ENCODE measurements at places on chromosomes 1 and 21. TPM values are rescaled to one million over a fixed set of nuclear protein-coding genes. Genes with fewer than 3 reads are reported as not detected.

Gene NBPF3
- total RNA-seq = 4.6 TPM

DNA sequence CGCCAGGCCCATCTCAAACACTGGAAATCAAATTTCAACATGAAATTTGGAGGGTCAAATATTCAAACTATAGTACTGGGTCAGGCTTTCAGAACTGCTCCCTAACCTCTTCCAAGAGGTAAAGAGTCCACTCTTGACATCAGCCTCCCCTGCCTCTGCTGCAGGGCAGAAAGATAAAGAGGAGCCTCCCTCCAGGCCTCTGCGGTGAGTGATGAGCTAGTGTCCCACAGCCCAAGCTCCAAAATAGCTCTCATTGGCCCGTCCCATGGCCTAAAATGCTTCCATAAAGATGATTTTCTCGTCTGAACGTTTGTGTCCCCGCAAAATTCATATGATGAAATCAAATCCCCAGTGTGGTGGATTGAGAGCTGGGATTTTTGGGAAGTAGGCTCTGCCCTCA is 33.7 kb upstream of the CCSAP start:
- no peak for DNase-seq

Gene MCOLN2
- total RNA-seq = 2.5 TPM

Gene OR2L5
- total RNA-seq = not detected

Gene TGFB2
- total RNA-seq = 35.7 TPM

DNA sequence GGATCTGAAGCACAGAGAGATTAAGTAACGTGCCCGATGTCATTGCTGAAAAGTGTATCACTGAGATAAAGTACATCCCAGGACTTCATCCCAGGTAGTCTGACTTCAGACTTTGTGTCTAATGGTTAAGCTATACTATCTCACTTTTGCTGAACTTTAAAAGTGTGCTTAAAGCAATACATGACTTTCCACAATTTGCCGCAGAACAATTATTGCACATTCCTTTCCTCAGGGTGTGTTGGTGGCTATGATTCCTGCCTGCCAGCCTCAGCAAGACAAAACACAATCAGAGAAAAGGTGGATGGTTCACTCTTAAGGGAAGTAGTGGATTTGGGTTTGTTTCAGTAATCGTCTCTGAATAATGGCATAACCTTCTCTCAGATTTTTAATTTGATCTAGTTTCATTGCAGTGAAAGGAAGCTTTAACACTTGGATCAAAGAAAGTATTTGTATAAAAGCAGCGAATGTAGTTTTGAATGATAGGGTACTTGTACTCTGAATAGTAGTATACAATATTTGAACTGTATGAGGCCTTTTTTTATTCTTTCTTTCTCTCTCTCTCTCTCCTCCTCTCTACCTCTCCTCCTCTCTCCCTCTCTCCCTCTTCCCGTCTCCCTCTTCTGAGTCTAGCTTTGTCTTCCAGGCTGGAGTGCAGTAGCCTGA is 47.0 kb downstream of the CNST start:
- no peak for DNase-seq

DNA sequence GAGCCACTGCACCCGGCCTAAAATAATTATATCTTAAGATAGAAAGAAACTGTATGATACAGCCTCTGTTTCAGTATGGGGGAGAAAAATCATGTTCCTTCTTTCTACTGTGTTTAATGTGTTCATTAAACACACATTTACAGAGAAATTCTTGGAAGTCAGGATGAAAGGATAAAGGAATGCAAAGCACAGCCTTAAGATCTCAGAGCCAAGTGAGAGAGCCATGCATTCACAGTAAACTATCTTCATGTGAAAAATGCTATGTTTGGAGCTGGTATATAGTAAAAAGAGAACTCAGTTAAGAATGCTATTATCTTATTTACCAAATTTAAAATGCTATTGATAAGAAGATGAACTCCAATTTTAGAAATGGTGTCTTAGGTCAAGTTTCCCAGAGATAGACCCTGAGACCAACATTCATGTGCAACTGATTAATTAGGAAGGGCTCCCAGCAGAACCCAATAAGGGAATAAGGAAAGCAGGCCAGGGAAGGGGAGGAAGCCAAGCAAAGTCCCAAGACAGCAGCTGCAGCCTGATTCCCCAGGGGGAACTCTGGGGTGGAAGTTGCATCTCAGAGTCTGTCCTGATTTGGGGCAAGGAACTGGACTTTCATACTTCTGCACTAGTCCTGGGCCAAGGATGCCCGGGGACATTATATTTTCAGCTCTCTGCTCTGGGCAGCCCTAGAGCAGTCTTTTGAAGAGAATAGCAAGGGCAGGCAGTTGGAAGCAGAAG is 130.0 kb upstream of the ZNF648 start:
- DNase-seq = no peak

GRCh38 chr1:9438431-9439073 is 100.7 kb upstream of the SLC25A33 start:
- DNase-seq = peak; percentile 99

GRCh38 chr1:43644558-43644957 is 5.4 kb upstream of the KDM4A start:
- DNase-seq = no peak

GRCh38 chr1:197343663-197344273 is 75.7 kb downstream of the CRB1 start:
- DNase-seq = no peak

- DNase-seq = no peak
These were observed 276.8 kb upstream of the C1orf174 start for GRCh38 chr1:4176841-4177240.

Gene LHX8
- total RNA-seq = not detected

Gene CDK18
- total RNA-seq = 4.6 TPM

DNA sequence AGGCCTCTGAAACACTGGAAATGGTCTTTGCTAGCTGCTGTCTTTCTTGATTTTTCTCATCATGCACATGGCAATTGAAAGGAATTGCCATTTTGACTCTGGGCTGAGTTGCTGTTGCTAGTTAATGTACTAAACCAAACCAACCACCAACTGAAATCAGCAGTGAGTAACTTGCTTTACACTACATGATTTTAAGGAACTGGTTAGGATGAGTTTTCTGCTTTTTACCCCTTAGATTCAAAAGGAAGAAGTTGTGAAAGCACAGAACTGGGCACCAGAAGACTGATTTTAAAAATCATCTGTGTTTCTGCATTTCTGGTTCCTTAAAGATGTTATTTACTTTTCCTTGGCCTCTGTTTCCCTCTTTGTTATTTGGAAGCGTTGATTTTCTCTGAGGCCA is 361.9 kb downstream of the HLX start:
- DNase-seq = no peak

Gene FCRL2
- not detected for total RNA-seq

Gene CYYR1
- total RNA-seq = 3.7 TPM
